NCI-H1092 (cell line): ENCODE measurements at places on chromosomes 6 and 20.

DNA sequence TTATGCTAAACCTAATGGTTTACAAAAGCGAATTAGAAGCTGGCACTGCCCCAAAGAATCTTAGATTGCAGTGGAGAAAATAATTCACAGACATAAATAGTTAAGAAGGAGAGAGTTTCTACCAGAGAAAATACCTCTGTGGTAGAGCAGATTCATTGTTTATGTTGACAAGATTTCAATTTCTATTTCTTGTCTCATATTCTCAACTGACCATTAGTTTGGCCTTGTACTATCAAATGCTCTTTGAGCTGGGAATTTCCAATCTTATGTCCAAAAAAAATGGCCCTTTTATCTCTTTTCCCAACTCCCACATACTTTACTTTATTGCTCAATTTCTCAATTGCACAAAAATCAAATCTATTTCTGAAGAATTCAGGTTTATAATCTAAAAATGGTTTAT is 804.1 kb upstream of the CITED2 start:
- no peak for DNase-seq

- DNase-seq = no peak
These were observed 775.8 kb upstream of the FLRT3 start for GRCh38 chr20:15113144-15113773.

GRCh38 chr6:113873043-113873667 is 16.0 kb downstream of the MARCKS start:
- DNase-seq = no peak

DNA sequence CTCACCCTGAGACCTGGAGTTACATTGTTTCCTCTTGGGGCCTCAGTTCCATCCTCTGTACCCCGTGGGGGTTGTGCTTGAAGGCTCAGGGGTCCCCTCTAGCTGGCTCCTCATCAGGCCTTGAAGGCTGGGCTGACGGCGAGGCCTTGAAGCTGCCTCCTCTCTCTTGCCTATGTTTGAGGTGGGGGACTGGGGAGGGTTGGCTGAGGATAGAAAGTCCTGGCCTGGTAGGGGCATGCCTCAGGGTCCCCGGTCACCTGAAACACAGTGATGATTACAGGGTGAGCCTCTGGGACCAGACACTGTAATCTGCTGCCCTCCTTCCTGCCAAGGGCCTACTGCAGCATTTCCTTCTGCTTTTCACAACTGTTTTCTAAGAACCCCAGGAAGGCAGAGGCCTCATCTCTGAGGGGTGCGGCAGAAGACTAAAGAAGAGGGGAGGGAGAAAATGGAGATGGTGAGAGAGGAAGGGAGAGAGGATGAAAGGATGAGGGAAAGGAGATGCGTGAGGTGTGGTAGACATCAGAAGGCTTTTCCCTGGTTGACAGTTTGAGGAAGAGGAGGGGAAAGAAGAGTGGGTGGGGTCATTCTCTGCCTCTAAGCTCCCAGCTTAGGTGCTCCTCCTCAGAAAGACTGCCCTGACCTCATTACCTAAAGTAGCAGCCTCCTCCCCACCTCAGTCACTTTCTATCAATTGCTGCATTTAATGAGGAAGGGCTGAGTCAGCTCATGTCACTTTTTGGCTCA is 29.7 kb downstream of the VEGFA start:
- no peak for DNase-seq

DNA sequence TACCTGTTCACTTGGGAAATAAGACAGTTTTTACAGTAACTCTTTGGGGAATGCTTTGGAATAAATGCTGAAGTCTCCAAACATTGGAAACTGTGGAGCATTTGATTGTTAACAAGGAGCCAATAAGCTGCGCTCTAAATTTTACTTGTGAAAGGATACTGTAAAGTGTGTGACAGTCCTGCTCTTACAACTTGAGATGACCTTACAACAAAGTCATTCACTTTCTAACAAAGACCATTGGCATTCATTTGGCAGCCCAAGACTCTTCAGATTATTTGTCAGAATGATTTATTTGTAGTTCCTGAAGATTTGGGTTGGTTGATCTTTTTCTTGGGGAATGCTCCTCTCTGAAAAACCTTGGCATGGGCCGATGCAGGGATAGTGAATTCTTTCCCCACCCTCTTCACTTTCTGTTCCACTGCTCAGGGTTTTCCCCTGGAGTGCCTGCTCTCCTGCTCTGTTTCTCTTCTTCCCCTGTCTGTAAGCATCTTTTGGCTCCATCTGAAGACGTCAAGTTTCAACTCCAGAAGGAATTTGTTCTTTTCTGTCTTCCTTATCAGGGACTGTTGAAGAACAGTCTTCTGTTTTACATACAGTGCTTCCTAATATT is 116.4 kb downstream of the AKAP7 start:
- DNase-seq = no peak

GRCh38 chr20:64011366-64011779 is 24.6 kb upstream of the C20orf204 start:
- no peak for DNase-seq
